Central memory CD8-positive, alpha-beta T cell (primary cell): ENCODE measurements at places on chromosomes 11 and 22.

DNA sequence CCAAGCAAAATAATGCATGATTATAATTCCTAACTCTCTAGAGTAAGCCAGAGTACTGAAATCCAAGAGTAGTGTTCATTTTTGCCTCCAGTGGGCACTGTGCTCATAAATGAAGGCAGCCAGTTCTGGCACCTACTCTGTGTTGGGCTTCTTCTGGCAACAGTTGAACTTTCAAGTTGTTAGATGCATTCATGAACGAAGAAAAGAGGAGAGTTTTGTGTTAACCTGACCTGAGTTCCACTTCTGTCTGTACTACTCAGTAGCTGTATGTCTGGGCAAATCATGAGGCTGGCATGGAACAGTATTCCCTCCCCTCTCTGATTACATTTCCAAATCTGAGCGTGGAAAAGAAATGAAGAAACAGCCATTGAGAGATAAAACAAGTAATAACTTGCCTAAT, 20.3 kb upstream of the TENM4 start:
- no peak for DNase-seq

DNA sequence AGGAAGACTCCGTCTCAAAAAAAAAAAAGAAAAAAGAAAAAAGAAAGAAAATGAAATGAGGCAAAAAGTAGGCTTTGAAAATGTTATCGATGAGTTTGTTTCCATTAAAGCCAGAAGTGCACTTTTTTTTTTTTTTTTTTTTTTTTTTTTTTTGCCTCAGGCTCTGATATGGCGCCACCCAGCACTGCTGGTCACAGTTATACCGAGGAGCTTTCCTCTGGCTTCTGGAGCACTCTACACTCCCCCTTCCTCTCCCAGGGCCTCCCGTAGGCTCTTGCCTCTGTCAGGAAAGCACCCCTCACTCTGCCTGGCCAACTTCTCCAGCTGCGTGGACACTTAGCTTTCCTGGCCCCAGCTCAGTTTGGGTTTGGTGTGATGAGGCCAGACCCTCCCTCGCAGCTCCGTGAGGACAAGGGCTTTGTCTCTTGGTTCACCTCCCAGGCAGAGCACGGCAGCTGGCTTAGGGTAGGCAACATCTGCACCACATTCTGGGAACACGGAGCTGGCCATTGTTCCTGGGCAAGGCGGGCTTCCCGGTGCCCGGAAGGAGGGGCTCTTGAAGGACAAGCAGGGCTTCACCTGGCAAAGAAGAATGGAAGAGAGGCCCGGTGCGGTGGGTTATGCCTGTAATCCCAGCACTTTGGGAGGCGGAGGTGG, 16.9 kb downstream of the FADS2 start:
- DNase-seq: no peak

GRCh38 chr11:61912530-61912898, 4.9 kb downstream of the RAB3IL1 start:
- DNase-seq: no peak

DNA sequence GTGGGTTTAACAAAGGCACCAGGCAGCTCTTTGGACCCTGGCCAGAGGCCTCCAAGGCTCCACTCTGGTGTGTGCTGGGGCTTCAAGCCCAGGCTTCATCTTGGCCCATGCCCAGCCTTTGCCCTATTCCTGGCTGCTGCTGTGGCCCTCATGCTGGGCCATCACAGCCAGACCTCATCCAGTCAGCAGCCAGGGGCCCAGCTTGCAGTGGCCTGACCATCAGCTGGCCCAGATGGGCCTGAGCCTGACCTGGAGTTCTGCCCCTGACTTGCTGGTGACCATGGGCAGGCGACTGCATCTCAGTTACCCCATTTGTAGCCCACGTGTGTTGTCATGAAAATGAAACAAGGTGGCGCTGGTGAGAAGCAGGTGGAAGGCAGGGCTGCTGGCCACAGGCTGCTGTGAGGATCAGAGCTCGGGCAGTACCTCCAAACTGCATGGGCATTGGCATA, 76.1 kb downstream of the MED15 start:
- no peak for DNase-seq

DNA sequence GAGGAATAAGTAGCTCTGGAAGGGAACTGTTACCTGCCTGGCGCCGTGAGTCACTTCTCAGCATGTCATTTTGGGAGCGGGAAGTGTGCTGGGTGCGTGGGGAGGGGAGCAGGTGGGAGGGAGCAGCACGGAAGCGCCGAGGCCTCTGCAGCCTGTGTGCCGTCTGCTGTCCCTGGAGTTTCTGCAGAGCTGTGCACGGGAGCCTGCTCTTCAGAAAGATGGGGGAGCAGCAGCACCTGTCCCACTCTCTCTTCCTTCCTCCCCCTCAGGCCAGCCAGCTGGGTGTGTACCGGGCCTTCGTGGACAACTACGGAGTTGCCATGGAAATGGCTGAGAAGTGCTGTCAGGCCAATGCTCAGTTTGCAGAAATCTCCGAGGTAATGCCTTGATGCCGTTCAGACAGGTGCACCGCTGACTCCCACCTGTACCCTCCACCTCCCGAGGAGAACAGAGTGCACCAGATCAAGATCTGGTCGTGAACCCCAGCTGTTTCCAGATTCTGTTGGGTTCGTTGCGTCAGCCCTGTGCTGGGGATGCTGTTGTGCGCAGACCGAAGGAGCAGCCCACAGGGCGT, 87.9 kb downstream of the BCR start:
- no peak for DNase-seq

DNA sequence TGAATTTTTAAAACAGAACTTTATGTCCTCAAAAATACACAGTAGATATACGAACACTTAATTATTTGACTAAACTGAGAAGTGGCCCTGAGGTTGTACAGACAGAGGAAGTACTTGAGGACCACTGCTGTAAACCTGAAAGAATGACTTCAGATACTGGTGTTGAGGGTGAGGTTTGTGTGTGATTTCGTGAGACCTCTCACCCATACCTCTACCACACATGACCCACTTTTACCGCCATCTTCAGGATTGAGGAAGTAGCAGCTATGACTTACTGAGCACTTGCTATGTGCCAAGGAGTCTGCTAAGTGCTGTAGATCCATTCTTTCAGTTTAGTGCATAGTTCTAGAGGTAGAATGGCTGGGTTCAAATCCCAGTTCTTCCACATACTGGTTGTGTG, 21.9 kb downstream of the MMP13 start:
- DNase-seq: no peak

DNA sequence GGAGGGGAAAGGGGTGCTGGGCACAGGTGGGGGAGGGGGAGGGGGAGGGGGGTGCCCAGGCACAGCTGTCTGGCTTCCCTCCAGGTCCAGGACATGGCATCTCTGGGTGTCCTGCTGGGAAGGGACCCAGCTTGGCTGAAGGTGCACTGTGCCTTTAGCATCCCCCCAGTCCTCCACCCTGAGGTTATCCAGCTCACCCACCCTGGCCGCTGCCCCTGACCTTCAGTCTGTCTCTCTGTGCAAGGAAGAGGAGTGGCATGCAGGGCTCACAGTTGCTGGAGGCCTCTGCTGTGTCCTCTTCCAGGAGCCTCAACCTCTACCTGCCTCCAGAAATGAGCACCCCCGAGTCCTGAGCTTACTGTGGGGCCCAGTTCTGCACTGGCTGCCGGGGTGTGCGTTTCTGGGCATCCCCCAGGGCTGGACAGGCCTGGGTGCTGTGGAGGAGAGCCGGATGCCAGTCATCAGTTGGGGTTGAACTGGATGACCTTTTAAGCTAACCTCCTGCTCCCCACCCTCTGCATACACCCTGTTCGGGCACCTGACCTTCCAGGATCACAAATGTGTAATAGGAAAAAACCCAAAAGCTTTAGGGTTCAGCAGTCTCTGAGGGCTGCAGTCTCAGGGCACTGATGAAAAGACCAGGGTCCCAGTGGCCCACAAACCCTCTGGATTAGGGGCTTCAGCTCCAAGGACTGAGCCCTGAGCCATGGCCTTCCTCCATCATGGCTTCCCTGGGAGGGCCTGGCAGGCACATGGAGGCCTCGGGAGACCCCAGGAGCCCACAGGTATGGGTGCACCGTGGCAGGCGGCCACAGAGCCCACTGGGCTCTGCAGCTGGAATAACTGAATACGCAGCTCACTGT, 9.6 kb upstream of the CTSD start:
- DNase-seq: no peak

DNA sequence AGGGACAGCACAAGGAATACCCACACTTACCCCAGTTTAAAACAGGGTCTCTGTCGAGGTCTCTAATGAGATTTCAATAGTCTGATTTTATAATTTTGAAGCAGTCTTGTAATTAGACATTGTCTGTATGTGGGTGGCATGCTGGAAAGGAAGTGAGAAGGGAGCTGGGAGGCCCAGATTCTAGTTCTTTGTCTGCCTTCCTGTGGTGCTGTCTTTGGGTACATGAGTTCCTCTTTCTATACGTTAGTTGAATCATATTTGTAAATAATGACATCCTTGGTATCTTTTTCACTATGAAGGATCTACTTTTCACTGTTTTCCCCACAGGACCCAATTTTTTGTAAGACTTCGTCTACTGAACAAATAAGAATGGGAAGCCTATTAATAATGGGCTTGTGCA, 42.0 kb upstream of the TENM4 start:
- no peak for DNase-seq

- DNase-seq: no peak
These were observed at the start of gene FXYD2 for GRCh38 chr11:117824571-117825537. TSS of gene FXYD2 (minus strand) at chr11:117824744. CDS start at chr11:117824678, 66 bp downstream.

DNA sequence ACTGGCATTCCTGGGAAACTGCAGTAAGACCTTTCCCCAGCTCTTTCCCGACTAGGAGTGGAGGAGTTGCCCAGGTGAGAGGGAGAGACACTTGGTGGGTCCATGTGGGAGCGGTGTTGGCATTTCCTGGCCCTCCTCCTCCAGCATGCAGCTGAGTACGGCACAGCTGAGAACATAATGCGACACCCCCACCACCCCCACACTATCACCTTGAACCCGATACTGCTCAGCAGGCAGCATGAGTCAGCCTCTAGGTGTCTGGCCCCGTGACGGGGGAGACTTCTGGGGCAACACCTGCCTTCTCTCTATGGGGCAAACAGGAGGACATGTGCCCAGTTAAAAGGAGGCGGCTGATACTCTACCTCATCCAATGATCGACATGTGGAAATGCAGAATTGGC, 64.4 kb downstream of the PKNOX2 start:
- DNase-seq: no peak

DNA sequence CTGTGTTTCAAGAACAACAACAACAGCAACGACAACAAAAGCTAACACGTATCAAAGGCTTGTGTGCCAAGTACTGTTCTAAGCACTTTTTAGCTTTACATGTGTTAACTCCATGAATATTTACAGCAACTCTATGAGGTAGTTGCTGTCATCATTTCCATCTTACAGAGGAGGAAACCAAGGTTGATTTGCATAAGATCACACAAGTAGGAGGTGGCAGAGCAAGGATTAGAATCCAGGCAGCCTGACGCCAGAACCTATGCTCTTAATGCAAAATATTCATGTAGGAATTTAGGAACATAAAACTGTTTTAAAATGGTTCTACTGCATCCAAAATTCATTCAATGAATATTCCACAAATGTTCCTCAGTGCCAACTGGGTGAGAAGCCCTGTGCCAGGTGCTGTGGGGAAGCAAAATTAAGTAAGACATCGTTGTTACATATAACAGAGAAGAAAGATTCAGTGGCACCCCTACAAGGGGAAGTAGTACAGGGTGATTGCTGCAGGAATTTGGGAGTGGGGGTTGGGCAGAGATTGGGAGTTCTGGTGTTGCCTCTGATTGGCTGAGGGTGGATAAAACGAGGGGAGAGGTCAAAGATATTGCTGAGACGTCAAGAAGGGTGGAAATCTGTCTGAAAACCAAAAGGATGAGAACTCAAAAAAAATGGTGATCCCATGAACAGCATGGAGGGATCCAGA, 86.1 kb upstream of the ARHGAP20 start:
- no peak for DNase-seq

- DNase-seq: no peak
These were observed 11.8 kb downstream of the SWAP70 start for GRCh38 chr11:9675691-9676090.

DNA sequence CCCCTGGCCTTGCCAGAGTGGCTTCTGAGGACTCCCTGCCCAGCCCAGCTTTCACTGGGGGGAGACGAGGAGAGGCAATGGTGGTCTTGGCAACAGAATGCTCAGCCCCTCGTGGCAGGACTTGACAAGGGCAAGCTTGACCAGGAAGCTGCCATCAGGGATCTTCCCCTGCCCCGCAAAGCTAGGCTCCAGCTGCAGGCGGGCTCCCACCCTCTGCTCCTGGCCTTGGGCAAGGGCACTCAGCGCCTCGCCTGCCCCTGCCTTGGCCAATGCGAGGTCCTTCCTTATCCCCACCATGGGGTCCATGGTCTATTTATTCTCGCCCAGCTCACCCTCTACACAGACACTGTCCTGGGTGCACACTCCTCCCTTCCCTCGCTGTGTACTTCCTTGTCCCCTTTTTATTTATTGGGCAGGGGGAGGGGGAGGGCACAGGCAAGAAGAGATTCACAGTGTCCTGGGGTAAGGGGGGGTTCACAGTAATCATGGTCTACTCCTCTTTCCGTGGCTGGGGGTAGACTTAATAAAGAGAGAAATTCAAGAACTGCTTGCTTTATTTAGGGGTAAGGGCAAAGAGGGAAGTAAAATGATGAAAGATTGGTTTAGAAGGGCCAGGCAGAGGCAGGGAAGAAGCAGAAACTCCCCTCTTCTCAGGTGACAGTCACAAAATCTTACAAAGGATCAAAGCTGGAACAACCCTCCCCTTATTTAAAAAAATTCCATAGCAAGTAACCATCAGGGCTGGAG, 1.6 kb downstream of the GPHA2 start:
- DNase-seq: no peak

DNA sequence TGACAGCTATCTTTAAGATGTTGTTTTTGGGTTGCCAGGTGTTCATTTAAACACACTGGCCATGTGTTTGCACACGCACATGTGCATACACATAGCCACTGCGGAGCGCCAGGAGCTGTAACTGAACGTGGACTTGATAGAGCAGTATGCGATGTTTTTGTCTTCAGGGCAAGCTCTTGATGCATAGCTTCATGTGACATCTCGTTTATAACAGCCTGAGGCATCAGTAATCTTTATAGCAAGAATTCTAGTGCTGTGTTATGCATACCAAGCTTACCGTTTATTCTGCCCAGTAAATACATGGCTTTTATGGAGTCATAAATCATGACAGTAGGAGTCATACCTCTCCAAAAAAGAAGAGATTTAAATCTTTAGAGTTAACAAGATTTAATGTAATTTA, 87.0 kb downstream of the ATXN10 start:
- no peak for DNase-seq

GRCh38 chr22:43424666-43425630, 13.1 kb downstream of the MPPED1 start:
- no peak for DNase-seq

GRCh38 chr11:62195945-62196344, 5.9 kb downstream of the SCGB1D1 start:
- DNase-seq: no peak
